Lung (tissue), 17 donors: ENCODE measurements at places on chromosomes 7 and 10.

DNA sequence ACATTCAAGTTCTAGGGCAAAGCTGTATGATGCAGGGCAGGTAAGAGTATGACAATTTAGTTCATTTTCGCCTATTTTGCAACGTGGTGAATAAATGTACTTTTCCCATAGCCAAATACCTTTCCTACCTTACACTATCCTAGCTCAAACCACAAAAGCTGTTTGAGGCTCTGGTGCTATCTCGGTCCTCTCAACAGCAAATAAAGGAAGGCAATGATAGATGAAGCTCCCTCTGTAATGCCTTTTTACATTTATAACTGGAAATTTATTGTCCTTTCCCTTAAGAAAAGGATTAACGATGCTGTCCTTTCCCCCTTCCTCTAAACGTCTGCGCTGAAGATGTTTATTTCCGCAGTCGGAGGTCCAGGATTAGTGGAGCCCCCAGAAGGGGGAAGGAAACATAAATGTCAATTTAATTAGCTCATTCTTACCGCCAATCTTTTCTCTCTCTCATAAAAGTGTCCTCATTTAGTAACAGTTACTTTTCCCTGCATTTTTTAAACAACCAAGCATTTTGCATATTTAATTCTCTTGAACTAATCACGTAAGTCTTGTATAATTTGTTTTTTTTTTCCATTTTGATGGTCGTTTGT lies 114.6 kb downstream of the PIP4K2A start:
- DNase-seq: peak; percentile 18

DNA sequence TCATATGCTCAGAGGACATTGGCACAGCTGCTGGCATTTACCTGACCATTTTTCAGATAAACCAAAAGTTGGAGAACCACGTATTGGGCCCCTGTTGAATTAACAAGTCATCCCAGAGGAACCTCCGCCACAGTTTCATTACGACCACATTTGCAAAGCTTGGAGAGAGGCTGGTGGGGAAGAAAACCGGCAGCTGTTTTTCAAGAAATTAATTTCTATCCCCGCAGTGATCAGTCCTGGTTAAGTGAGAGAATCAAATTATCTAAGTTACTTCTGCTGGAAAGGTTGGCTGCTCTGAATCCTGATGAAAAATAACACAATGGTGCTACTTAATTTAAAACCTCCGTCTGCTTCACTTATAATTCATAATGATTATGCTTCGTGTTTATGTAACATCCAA lies 737.1 kb upstream of the AUTS2 start:
- no peak for DNase-seq

- no peak for DNase-seq
These were observed 14.3 kb downstream of the ZNF282 start for GRCh38 chr7:149209518-149210269.

DNA sequence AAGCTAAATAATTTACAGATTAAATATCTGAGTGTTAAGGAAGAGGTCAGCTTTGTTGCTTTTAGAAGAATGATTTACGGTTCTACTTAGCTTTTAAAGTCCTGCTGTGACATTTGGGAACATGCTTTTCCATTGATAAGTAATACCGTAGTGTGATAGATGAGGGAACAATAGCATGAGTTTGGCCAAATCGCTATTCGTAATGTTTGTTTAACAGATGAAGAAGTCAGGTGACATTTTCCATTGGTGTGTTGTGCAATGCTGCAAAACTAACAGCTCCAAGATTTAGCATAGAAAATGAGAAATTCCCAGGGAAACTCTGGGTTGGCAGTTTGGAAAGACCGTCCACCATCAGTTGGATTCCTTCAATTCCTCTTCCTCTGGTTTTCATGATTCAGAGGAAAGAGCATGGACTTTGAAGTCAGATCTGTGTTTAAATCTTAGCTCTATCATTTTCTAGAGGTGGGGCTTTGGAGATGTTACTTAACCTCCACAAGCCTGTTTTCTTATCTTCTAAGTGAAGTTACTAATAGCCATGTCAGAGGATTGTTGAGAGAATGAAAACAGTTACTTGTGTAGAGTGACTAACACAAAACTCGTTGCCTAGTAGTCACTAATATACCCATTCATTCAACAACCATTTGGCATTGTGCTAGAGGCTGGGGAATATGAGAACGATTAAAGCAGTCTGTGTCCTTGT lies 140.4 kb upstream of the BMPER start:
- peak; percentile 39 for DNase-seq

DNA sequence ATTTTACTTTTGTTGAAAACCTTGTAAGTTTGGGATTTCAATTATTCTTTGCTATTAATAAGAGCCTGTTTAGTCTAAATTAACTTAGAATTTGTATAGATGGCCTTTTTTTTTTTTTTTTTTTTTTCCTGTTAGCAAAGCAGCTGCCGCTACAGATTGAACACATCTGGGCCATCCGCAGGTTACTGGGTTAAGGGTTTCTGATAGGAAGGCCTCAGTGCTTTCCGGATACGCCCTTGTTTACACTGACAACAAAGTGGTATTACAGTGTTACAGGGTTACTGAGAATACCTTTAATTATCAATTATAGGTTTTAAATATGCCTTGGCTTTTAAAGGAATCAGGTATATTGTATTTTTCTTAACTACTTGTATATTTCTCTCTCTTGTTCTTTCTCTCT lies 76.8 kb downstream of the PTN start:
- DNase-seq: no peak

GRCh38 chr7:18337048-18337809 lies 158.3 kb upstream of the HDAC9 start:
- DNase-seq: no peak

DNA sequence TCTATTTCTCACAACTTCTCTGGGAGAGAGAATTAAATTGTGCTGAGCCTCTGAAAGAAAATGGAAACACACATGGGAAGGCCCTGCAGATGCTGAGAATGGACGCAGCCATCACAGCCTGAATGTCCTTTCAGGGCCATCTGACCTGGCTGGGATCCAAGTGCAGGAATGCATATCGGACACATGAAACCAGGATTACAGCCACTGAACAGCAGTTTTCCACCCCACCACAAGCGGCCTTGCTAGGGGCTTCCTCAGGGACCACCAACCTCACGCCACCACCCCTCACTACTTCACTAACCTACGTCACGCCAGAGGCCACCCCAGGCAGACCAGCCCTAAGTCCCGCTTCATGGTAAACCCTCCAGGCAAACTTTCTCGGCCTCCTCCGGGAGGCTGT lies 103.3 kb downstream of the DIP2C start:
- no peak for DNase-seq

DNA sequence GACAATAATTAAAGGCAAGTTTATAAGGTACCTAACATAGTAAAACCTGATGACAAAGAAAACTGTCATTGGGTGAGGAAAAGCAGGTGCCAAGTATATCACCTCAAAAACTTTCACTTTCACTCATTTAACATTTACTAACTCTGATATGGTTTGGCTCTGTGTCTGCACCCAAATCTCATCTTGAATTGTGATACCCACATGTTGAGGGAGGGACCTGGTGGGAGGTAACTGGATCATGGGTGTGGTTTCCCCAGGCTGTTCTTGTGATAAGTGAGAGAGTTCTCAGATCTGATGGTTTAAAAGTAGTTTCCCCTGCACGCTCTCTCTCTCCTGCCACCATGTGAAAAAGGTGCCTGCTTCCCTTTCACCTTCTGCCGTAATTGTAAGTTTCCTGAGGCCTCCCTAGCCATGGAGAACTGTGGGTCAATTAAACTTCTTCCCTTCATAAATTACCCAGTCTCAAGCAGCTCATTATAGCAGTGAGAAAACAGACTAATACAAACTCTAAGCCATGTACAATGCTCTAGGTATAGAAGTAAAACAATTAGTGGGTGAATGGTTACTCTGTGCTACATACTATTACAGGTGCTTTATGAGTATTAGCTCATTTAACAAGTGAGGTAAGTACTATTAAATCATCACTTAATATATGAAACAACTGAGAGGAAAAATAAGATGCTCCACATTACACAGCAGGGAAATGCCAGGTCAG lies 199.0 kb downstream of the CHCHD3 start:
- DNase-seq: no peak

DNA sequence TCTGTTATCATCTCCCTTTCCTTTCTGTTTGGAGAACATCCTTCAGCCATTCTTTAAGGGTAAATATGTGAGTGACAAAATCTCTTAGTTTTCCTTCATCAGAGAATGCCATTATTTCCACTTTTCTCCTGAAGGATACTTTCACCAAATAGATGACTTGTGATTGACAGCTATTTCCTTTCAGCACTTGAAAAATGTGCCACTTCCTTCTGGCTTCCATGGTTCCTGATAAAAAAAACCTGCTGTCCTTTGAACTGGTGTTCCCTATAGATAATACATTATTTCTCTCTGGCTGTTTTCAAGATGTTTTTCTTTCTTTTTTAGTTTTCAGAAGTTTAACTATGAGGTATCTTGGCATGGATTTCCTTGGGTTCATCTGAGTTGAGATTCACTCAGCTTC lies 79.7 kb downstream of the TBXAS1 start:
- no peak for DNase-seq

- DNase-seq: peak; percentile 73
These were observed 5.5 kb downstream of the TACC2 start for GRCh38 chr10:121994429-121994941.

- no peak for DNase-seq
These were observed 186.3 kb downstream of the PLPP4 start for GRCh38 chr10:120643351-120643750.

GRCh38 chr7:22845221-22845834 lies 22.7 kb upstream of the TOMM7 start:
- no peak for DNase-seq

- no peak for DNase-seq
These were observed 9.4 kb upstream of the TAS2R16 start for GRCh38 chr7:123004931-123005330.

- DNase-seq: no peak
These were observed 45.7 kb upstream of the PTPRN2 start for GRCh38 chr7:158633055-158633956.

DNA sequence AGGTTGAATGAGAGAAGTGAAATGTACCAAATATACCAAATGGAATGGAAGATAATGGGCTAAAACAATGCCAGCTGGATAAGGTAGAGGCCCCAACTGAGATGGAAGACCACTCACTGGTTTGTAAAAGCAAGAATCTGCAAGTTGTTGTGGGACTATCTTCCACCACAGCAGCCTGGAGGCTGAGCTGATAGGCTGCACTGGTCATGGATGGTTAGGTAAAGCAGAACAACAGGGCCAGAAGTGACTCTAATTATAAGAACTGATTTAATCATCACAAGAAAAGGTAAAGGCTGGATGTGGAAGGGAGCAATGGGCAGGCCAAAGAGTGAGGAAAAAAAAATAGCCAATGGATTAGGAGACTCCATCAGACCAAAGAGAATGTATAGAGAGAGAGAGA lies 11.8 kb downstream of the TFEC start:
- DNase-seq: no peak

DNA sequence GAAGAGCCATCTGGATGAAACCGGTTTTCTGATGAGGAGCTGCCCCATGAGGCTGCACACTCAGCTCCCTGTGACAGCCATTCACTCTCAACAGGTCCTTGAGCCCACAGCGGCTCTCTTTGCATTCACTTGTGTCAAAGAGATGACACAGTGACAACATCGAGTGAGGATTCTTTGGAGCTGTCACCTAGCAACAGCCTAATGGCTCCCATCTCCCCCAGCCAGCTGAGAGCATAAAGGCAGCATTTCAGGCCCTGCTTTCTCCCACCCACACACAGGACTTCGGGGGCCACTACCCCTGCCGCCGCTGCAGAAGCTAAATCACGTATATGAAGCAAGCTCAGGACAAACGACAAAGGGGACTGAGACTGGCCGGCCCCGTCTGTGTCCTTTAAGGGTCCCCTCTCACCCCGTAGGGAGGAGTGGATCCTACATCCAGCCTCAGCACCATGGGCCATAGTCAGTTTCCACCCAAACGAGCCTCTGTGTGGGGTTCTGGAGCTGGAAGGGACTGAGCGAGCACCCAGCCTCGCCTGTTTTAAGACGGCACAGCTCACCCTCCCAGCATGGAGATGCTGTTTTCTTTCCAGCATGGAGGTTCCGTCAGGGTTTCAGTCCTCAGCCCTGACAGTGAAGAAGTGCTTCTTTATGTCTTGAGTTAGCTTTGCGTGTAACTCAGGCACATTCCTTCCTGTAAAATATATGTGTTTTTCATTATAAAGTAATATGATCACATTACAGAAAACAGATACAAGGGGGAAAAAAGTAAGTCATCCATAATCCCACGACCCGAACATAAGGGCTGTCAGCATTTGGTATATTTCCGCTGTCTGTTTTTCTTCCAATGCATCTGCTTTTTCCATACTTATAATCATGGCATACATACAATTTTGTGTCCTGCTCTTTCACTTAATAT lies 4.9 kb downstream of the CPA4 start:
- DNase-seq: no peak

DNA sequence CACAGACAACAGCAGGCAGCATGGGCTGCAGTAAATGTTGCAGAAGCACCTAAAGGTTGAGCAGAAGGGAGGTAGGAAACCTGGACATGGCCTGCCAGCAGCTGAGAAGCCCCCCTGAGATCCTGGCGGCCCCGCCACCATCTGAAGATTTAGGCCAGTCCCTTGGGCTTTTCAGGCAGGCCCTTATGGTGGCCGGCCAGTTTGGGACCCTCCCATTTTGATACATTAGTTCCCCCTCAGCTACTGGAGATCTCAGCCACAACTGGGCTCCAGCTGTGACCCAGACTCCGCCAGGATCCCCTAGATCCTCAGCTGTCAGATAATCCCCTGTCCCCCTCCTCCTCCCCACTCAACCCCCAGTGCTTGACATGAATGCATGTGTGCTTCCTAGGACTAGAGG lies 34.4 kb downstream of the ZNF783 start:
- no peak for DNase-seq

- no peak for DNase-seq
These were observed 564.4 kb downstream of the PARD3 start for GRCh38 chr10:34250722-34251121.

DNA sequence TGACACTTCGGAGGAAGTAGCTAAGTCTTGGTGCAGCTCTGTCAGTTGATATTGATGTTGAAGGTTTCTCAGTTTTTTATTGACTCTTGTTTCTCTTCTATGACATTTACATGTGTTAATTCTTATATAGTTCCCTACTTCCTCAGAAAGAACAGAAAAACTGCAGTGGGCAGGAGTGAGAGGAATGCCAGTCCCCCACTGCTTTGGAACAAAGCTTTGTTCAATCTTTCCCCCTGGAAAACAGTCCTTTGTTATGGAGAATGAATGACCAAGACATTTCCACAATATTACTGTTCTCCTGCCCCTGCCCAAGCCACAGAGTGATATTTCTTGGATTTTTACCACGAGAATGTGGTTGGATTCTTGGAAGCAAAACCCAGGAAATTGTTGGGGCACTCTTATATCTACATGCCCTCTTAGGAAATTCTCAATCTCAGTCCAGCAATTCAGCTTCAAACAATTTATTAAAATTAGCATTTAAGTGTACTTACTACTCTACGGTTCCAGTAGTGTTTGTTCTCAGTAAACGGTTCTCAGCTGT lies 258.0 kb upstream of the KCND2 start:
- DNase-seq: no peak

- no peak for DNase-seq
These were observed 119.1 kb upstream of the FAM3C start for GRCh38 chr7:121515229-121515628.

DNA sequence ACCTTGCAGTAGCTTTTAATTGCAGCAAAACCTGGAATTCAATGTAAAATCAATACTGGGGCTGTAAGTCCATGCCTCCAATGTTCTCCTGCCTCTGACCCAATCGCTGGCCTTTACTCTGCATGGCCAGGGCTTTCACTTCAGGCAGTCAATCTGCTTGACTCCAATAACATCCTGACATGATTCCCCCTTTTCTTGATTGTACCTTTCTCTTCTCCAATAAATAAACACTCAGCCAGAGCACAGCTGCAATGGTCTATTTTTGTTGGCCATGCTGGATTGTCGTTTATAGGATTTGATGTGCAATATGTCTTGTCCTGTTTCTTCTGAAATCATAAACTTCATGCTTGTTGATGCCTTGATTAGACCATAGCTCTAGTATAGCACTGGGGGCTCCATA lies 97.8 kb upstream of the COL1A2 start:
- no peak for DNase-seq
